NCI-H526 treated with DMSO at 0.1 percent for 48 hours (cell line): ENCODE measurements at places on chromosomes 7 and 10.

DNA sequence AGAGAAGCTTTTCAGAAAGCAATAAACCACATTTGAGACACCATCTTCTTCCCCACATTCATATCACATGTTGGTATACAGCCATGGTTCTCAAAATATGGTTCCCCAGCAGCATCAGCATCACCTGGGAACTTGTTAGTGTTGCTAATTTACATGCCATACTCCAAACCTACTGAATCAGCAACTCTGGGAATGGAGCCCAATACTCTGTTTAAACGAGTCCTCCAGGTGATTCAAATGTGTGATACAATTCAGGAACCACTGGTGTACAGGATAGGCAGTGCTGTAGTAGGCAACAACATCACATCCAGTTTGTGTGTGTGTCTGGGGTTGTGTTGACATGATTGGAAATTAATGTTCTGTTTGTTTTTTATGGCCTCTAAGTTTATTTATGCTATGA is 47.7 kb downstream of the ZNF277 start:
- DNase-seq, result no peak

DNA sequence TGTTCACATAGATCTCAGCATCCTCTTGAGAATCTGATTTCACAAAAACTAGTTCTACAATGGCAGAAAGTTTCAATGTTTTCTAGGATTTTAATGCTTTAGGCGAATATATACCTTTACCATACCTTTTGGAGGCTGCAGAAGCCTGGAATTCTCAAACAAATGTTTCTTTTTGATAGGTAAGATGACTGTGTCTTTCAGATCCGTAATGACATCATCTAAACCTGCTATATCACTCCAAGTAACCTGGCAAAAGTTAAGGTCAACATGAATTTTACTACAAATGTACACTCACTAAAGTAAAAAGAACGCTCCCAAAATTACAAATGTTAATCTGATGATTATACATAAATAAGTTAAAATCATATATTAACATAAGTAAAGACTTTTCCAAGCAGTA is 27.8 kb downstream of the ATAD1 start:
- DNase-seq, result no peak

DNA sequence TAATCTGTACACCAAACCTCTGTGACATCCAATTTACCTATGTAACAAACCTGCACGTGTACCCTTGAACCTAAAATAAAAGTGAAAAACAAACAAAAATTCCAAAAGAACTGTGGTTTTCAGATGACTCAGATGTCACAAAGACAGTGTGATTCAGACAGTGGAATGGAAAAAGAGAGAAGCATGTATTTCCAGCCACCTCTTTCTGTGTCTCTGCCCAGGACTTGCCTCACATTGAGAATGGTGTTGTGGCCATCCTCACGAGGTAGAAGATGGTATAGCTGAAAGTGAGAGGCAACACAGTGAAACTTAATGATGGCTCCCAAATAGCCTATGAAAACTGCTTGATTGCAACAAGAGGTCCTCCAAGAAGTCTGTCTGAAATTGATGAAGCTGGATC is 78.0 kb downstream of the ARL5B start:
- no peak for DNase-seq

DNA sequence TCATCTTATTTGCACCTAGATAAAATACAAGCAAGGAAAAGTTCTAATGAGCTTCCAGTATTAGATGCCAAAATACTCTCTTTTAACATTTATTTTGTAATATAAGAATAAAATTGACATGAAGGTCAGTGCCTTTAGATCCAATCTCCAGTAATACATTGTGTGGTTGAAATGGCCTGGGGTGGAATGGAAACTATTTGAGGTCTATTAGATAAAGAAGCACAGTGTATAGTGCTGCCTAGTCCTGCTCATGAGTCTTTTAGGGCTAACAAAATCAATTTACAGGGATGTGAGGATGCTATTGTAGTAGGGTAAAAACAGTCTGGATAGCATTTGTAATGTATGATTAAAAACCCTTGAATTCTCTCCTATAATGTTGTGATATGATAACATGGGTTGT is 84.5 kb upstream of the ETV1 start:
- no peak for DNase-seq

DNA sequence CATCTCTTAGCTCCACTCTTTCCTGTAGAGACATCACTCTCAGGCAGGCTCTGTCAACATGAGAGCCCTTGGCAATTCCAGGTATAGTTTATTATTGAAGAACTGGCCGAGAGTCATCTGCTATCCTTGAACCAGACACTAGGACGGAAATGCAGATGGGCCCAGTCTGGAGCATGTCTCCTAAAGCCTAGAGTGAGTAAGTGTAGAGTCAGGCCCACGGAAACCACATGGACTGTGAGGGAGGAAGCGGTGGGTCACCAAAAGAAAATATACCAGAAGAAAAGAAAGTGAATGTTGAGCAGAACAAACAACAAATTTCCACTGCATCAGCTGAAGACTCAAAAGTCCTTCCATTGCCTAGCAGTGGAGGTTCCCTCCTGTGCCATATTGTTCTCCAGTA is 15.7 kb upstream of the RELN start:
- DNase-seq, result no peak

- DNase-seq, result no peak
Measured at GRCh38 chr10:22542773-22543172, 171.6 kb downstream of the PIP4K2A start.

GRCh38 chr7:106608661-106609060 is 52.3 kb downstream of the CCDC71L start:
- no peak for DNase-seq

DNA sequence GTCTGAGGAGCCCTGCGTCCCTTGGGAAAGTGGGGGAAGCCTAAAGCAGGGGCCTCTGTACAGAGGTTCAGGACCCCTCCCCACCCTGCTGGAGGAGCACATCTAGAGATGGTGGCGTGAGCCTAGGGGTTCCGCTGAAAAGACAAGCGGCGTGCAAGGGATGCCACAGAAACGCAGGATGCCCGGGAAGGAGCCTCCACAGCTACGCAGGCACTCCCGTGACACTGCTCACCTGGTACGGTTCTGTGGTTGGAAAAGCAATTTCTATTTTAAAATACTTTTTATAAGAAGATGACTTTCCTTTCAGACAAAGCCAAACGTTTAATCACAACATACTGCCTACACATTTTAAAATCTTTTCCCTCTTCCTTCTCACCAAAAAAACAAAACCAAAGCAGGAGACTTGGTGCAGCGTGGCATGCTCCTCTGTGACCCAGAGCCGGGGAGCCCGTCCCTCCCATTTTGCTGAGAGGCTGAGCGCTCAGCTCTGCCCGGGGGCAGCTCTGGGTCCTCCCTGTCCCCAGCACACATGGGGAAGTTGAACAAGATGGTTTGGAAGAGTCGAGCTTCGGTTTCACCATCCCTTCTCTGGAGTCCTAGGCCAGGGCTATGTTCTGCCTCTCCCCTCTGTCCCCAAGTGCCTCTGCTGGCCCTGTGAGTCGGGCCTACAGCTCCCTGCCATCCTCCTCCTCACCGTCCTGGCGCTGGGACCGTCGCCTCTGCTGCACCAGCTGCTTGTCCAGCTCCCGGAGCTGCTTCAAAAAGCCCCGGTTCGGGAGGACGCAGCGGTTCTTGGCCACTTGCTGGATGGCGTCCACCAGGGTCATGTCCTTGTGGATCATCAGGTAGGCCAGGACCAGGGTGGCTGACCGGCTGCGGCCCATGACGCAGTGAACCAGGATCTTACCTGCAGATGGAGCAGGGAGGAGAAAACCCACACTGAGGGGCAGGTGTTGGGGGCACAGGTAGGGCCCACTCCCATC is 74.0 kb upstream of the SAMD8 start:
- no peak for DNase-seq

GRCh38 chr7:35261476-35262285 is 7.8 kb upstream of the TBX20 start:
- DNase-seq, result no peak

DNA sequence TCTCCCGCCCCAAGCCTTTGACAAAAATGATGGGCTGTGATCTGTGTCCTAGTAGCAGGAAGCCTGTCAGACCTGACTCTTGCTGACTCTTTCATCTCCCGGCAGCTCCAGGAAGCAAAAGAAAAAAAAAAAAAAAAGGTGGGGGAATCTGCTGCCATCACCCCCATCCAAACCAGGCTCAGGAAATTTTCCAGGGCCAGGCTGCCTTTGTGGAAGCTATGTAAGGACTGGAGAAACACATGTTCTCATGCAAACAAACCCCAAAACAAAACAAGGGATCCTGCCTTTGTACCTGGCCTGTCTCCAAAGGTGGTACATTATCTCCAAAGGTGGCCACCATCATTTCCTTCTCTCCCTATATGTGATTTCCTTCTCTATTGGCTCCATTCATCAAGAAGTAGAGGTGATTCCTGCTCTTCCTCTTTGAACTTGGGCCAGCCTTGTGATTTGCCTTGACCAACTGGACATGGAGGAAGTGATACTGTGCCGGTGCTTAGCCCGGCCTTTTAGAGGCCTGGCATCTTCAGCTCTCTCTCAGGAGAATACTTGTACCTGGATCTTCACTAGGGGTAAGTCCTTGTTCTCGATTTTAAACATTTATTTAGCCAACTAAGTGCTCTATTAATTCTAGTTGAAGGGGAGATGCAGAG is 192.2 kb upstream of the SVIL start:
- no peak for DNase-seq

DNA sequence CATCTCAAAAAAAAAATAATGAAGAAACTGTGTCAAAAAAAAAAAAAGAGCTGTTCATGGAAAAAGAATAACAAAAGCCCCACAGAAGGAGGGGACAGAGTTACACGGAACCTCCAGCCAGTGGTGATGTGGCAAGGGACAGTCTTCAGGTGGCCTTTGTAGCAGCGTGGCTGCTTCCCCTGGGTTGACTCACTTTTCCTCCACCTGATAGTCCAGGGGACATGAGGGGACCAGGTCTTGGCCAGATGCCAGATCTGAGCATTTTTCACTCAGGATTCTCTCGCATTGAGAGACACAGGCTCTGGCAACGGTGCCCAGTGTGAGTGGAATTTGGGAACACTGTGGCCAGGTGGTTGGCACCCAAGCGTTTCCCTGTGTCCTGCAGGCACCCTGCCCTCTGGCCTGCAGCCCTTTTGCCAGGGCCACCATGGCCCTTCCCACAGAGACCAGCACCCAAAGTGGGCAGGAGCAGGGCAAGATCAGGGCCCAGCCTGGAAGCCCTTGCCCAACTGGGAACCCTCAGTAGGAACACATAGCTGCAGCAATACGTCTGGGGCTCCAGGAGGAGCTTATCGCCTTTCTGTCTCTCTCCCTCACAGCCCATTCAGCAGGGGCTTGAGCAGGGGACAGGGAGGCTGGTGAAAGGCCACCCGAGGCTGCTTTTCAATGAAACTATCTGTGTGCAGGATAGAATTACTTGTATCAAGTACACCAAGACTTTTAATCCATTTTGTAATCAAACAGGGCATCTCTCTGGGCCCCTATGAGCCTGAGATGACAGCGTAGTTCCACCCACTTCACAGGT is 159.1 kb downstream of the UBE2H start:
- DNase-seq, result no peak

DNA sequence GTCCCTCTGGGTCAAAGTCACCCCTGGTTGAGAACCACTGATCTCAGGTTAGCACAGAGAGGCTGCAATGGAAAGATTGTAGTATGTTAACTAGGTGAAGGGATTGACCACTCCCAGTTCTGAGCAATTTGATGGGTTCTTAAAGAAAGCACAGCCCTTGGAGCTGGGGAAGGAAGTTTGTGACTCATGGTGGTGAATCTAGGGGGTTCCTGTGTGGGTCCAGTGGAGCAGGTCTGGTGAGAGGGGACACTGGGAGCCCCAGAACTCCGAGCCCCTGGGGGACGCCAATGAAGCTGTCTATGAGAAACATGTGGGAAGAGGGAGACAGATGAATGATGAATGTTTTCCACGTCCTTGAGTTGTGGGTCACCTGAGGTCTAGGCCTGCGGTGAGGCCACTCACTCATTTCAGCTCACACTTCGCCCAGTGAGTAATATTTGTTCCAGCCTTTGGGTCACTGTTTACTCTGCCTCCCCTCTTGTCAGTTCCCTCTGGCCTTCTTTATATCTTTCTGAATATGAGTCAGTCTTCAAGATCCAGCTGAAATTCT is 341.9 kb downstream of the LRMDA start:
- DNase-seq, result no peak

GRCh38 chr10:130491011-130491692 is 355.0 kb downstream of the GLRX3 start:
- DNase-seq, result no peak

- DNase-seq, result no peak
Measured at GRCh38 chr10:78550090-78550489, 516.4 kb downstream of the RPS24 start.

DNA sequence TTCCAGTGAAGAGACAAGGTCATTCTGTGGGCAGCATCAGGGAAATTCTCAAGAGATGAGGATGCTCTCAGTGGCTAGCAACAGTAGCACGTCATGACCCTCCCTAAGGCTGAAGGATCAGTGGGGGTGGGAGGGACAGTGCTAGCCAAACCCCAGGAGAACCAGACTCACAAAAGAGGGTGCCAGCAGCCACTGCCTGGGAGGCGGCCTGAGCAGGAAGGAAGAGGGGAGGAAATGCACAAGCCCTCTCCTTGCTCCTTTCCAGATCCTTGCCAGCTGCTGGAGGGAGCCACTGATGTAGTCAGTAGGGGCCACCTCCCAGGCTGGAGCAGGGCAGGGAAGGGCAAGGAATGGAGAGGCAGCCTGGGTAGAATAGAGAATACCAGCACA is 302.7 kb downstream of the RPS24 start:
- DNase-seq, result no peak

- DNase-seq, result no peak
Measured at GRCh38 chr10:44195112-44196007, 189.5 kb downstream of the CXCL12 start.

- no peak for DNase-seq
Measured at GRCh38 chr7:33981671-33982424, 76.5 kb downstream of the BMPER start.

- no peak for DNase-seq
Measured at GRCh38 chr10:27134371-27134770, 19.8 kb downstream of the YME1L1 start.

DNA sequence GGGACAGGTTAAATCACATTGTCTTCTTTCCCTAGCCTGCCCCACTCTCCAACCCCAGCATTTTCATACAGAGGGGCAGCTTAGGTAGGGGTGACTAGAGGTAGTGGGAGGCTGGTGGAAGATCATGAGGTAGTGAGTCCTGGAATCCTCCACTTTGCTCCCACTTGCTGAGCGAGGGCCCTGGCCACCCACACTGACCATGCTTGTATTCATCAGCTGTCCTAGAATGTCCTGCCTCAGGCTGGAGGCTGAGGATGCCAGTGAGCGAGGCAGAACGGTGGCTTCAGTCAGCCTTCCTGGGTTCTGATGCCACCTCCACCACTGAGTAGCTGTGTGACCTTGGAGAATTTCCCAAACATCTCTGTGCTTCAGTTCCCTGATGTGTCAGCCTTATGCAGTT is 34.6 kb upstream of the PFKFB3 start:
- no peak for DNase-seq

GRCh38 chr10:86090807-86091206 is 275.8 kb downstream of the GRID1 start:
- no peak for DNase-seq

- no peak for DNase-seq
Measured at GRCh38 chr7:151744656-151745638, 132.0 kb downstream of the PRKAG2 start.

- DNase-seq, result no peak
Measured at GRCh38 chr7:141320287-141320686, 230.9 kb upstream of the AGK start.

GRCh38 chr10:49395741-49396665 is at the start of gene DRGX:
TSS of gene DRGX (minus strand) at chr10:49396089. CDS start at chr10:49395440, 649 bp downstream.
- DNase-seq, result no peak
